Urothelium cell line (cell line): ENCODE measurements at places on chromosomes 4 and X.

DNA sequence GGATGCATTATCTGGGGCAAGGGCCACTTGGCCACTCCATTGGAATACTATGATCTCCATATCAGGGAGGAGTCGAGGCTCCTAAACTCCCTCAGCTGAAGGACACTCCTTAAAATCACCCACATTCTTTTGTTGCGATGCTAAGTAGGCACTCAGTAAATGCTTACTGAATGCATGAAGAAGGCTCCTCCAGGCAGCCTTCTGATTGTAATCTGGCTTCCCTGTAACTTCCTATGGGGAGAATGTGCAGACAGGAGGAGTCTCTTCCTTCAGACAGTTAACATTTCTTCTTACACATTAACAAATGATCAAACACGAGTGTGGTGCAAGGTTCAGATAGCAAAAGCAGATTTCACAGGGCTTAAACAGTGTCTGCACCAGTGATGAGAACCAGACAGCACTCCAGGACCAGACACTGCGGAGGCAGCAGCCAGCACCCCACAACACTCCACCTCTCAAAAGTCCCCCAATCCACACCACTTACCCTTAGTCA lies 21.4 kb upstream of the USO1 start:
- no peak for DNase-seq

DNA sequence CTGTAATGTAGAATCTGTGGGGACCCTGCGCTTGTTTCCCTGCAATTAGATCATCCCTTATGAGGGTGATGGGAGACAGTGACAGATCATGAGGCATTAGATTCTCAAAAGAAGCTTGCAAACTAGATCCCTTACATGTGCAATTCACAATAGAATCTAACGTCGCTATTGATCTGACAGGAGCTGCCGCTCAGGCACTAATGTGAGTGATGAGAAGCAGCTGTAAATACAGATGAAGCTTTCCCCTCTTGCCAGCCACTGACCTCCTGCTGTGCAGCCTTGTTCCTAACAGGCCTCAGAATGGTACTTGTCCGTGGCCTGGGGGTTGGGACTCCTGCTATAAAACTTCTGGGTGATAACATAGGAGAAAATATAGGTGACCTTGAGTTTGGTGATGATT lies 1076.8 kb downstream of the PDHA2 start:
- no peak for DNase-seq

GRCh38 chr4:133096972-133097371 lies 52.1 kb upstream of the PCDH10 start:
- no peak for DNase-seq

GRCh38 chrX:39480963-39481362 lies 616.8 kb downstream of the BCOR start:
- no peak for DNase-seq

DNA sequence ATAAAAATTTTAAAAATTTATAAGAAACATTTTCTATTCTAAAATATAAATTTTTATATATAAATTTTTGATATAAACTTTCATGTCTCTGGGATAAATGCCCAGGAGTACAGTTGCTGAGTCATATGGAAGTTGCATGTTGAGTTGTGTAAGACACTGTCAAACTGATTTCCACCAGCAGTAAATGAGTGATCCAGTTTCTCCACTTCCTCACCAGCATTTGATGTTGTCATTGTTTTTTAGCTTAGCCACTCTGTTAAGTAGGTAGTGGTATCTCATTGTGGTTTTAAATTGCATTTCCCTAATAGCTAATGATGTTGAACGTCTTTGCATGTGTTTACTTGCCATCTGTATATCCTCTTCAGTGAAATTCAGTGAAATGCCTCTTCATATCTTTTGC lies 66.5 kb downstream of the MAMLD1 start:
- no peak for DNase-seq

GRCh38 chr4:147123146-147123545 lies 177.5 kb upstream of the TTC29 start:
- DNase-seq, result no peak
